Stimulated activated CD8-positive, alpha-beta memory T cell treated with anti-CD3 and anti-CD28 coated beads, Interleukin-15, amount 100 ng/mL, for 24 hours (primary cell): ENCODE measurements at places on chromosomes 1 and 21.

- no peak for DNase-seq
Measured at GRCh38 chr1:35845766-35846165, 37.2 kb upstream of the AGO1 start.

- no peak for DNase-seq
Measured at GRCh38 chr1:154316704-154317103, 4.2 kb upstream of the AQP10 start.

- DNase-seq = no peak
Measured at GRCh38 chr1:35316264-35316663, 47.8 kb downstream of the ZMYM4 start.

DNA sequence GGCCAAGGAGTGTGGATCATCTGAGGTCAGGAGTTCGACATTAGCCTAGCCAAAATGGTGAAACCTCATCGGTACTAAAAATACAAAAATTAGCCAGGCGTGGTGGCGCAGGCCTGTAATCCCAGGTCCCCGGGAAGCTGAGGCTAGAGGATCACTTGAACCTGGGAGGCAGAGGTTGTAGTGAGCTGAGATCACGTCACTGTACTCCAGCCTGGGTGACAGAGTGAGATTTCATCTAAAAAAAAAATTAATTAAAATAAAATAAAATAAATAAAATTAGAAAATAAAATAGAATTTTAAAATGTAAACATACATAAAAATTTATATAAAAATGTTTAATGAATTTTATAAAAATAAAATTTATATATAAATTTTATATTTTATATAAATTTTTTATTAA, 5.8 kb upstream of the VPS26C start:
- DNase-seq = no peak

GRCh38 chr1:232376632-232377493, 253.1 kb downstream of the SIPA1L2 start:
- no peak for DNase-seq

DNA sequence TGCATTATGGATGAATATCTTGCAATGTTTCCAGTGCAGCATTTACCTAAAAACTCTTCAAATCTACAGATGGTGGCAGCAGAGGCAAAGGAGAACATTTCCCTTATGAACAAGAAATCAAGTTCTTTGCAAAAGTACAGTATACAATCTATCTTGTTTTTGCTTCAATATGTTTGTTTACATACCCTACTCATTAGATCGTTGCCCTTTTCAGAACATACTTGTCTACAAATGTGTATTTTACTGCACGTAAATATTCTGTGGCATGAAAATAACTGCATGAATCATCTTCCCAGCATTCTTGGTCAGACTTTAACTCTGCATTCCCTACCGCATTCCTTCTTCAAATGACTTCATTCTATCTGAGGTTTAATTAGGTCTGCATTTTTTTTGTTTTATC, 212.7 kb downstream of the ZP4 start:
- DNase-seq = no peak

- DNase-seq = no peak
Measured at GRCh38 chr1:47210666-47211065, 20.8 kb upstream of the PDZK1IP1 start.

DNA sequence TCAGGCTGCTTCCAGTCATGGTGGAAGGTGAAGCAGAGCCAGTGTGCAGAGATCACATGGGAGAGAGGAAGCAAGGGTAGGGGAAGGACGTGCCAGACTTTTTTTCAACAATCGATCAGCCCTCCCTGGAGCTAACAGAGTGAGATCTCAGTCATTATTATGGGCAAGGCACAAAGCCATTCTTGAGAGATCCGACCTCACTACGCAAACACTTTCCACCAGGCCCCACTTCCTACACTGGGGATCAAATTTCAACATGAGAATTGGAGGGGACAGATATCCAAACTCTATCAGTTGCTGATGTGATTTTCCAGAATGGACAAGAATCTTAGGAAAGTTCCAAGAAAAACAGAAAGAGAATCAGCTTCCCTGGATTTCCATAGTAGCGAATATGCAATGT, 60.5 kb downstream of the BACE2 start:
- no peak for DNase-seq

DNA sequence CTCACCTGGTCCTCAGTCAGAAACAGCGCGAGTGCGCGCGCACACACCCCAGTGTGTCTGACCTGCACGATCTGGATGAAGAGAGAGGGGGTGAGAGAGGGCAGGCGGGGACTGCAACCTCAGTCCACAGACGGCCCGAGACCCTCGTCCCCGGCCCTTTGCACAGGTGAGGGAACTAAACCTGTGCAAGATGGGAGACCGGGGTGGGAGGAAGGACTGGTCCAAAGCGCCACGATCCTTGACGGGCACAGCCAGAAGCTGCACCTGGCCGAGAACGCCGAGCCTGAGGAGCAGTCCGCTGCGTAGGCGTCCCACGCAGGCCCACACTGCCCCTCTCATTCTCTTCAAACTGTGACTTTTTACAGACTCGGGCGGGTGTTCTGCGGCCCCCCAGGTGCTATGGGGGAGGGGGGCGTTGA, 519 bp upstream of the IQCC start:
- no peak for DNase-seq

DNA sequence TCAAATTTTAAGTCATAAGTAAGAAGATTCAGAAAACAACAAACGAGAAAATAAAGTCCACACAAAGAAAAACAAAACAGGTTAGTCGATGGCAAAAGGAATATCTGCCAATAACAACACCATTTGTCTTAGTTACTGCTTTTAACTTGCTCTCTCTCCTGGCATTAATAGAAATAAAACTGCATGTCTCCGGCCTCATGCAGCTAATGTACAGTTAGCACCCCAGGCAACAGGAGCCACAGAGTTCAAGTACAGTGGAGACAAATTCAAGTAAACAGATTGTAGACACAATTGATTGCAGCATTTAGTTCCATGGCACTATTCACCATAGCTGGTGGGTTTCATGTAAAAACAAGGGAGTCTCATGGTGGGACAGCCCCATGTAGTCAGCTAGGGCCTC, 33.5 kb downstream of the SUSD4 start:
- no peak for DNase-seq

GRCh38 chr1:230313453-230314141, 112.5 kb downstream of the PGBD5 start:
- no peak for DNase-seq

- no peak for DNase-seq
Measured at GRCh38 chr21:46100020-46100419, 2.1 kb downstream of the COL6A2 start.

- no peak for DNase-seq
Measured at GRCh38 chr1:242185731-242186130, 186.8 kb upstream of the MAP1LC3C start.

- DNase-seq = no peak
Measured at GRCh38 chr1:237470712-237471338, 419.9 kb downstream of the ZP4 start.

DNA sequence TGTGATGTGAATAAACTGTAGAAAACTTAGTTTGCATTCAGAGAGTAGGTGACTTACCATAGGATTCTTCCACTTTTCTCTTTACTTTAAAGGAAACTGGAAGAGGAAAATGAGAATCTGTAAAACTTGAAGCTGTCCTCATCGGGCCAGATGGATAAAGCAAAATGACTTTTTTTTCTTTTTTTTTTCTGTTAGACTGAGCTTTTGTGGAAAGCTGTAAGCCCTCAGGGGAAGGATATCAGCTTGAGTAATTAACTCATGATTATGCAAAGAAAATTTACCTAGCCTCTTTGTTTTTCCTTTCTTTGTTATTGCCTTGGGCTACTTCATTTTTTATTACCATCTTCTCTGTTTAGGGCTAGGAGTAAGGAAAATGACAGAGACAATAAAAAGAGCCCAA, 53.4 kb downstream of the DPH5 start:
- no peak for DNase-seq

- DNase-seq = no peak
Measured at GRCh38 chr21:26130249-26130881, 40.2 kb downstream of the APP start.

GRCh38 chr1:218787826-218788225, 385.9 kb upstream of the LYPLAL1 start:
- DNase-seq = no peak

DNA sequence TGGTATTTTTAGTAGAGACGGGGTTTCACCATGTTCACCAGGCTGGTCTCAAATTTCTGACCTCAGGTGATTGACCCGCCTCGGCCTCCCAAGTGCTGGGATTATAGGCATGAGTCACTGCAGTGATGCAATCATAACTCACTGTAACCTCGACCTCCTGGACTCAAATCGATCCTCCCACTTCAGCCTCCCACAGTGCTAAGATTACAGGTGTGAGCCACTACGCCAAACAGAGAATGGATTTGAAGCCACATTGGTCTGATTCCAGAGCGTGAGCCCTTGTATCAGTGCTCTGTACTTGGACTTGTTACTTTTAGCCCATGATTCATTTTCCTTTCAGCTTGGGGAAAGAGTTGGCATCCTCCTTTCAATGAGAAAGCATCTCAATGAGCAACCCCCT, 14.9 kb upstream of the ZNF683 start:
- no peak for DNase-seq

DNA sequence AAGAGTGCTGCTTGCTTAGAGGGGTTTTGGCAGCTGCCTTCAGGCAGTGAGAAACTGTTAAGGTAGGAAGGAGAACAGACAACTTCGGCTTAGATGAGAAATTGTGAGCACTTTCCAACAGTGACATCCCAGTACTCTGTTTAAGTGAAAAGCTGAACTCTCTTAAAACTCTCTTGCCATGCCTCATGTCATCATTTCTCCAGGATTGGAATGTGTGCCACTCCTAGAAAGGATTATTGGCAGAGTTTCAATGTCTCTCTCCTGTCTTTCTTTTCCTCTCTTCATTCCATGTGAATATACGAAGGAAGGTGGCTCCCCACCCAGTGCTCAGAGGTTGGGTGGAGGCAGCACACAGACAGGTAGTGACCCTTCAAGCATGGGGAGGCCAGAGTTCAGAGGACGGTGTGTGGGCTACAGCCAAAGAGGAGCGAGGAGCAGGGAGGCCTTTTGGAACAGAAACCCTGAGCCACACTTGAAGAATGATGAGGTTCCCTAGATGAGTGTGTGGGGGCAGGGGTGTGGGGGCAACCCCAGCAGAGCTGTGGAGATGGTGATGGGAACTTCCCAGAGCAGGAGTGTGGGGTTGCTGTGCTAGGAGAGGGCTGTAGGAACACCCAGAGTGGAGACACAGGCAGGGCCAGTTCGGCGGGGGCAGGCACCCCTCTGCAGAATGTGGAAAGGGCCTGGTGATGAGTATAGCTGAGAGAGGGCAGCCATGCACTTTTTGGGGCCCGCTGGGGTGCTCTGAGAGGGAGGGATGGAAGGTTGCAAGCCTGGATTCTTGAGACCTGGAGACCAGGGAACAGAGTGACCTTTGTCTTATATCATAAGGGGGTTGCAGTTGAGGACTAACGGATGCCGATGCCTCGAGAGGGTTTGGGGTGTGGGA, 58.8 kb downstream of the GALNT2 start:
- no peak for DNase-seq

DNA sequence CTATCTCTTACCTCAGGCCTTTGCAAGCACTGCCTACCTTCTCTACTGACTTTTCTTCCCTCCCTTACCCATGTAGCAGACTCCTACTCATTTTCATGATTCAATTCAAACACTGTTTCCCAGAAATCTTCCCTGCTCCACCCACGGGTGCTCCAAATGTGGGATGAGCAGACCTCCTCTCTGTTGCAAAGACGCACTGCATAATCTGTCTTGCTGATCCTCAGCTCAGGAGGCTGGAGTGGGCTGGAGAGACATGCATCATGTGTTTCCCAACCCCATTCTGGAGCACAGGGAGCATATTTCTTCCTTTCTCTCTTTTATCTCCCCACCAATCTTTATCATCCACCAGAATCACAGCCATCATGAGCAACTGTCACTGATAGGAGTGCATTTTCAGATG, 459.9 kb upstream of the NFIA start:
- DNase-seq = no peak

- DNase-seq = no peak
Measured at GRCh38 chr1:7564137-7564536, 207.0 kb upstream of the VAMP3 start.

DNA sequence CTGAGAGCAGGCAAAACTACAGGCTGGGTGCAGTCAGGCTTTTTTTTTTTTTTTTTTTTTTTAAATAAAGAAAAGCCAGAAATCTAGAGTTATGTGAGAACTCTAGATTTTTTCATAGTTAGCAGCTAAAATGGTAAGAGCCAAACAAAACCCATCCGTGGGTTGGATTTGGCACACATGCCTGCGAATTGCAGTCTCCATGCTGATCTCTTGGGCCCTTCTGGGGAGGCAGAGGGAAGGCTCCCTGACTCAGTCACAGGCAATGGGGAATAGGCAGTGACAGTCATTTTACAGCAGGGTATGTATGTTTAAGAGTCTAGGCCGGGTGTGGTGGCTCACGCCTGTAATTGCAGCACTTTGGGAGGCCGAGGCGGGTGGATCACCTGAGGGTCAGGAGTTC, 2.6 kb downstream of the TXLNA start:
- no peak for DNase-seq

GRCh38 chr1:84434801-84435549, 36.7 kb downstream of the DNASE2B start:
- DNase-seq = no peak

DNA sequence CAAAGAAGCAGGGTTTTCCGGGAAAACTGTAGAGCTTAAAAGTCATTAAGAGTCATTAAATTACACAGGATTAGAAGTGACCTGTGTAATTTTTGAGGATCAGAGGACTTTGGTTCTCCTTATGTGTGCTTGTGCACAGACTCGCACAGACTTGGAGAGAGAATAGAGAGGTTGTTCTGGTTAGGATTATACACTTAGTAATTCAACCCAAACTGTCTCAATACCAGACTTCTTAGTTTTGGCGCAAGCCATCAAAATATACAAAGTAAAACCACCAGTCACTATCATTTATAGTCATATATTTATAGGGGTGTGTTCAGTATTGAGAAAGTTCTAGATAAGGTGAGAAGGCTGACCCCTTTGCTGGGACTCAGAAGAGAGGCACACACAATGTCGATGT, 112.3 kb downstream of the HLX start:
- no peak for DNase-seq

- DNase-seq = no peak
Measured at GRCh38 chr1:196373798-196374197, 234.4 kb downstream of the KCNT2 start.

- DNase-seq = no peak
Measured at GRCh38 chr1:78617615-78618026, 2.6 kb upstream of the IFI44L start.

GRCh38 chr1:201149400-201149799, 4.9 kb downstream of the TMEM9 start:
- DNase-seq = no peak

- no peak for DNase-seq
Measured at GRCh38 chr21:39669485-39669884, 56.7 kb downstream of the B3GALT5 start.

- no peak for DNase-seq
Measured at GRCh38 chr1:117026361-117026760, 24.8 kb downstream of the CD101 start.

- DNase-seq = no peak
Measured at GRCh38 chr1:6385488-6386191, 7.9 kb downstream of the ACOT7 start.
